ENCODE measurements at places on chromosomes 3 and 15.

DNA sequence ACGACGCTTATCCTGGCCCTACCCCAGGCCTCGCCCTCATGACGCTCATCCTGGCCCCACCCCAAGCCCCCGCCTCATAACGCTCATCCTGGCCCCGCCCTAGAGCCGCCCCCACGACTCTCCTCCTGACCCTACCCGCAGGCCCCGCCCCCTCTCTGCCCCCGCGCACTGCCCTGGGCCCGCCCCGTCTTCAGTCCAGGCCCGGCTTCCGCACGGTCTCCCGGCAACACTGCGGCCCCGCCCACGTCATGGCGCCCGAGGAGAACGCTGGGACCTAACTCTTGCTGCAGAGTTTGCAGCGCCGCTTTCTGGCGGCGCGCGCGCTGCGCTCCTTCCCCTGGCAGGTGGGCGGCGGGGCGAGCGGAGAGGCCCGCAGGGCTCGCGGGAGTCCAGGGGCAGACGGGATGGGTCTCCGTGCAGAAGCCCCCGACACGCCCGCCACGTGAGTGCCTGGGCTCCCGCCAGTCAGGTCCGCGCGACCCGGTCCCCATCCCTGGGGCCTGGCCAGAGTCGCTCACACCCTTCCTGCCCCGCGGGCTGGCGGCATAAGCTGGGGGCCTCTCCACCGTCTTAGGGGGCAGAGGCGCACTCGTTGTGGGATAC is 52.5 kb upstream of the ROPN1B start:
- peak; percentile 94 for DNase-seq

DNA sequence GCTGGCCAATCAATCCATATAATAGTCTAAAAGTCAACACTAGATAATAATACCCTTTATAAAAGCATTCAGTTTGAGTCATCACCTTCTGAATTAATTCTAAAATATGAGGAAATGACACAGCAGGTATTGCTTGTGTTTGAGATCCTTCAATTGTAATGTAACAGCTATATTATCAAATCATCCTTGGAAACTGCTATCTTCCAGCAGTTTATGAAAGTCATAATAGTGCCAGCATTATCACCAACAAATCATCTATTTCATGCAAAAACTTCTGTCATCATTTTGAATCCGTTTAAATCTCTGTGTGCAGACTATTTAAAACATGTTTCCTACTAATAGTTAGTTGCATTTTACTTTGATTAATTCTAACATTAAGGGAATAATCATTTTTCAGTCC is 468.7 kb downstream of the CADM2 start:
- DNase-seq = no peak

DNA sequence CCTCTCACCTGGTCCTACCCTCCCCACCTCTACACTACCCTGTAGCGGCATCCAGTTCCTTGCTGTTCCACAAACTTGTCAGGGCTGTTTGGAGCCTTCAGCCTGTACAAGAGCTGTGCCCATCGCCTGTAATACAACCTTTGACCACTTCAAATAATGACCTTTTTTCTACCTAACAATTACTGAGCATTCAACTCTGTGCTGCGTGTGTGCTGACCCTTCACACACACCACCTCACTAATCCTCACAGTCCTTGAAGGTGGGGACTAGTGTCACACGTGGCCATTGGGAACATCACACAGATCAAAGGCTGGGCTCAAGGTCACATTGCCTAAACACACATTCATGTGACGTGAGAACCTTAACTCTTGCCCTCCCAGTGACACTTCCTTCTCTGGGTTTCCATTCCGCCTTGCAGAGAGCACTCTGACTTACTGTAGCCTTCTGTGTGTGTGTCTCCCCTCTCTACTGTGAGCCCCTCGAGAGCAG is 3.1 kb downstream of the C3orf20 start:
- DNase-seq = no peak

DNA sequence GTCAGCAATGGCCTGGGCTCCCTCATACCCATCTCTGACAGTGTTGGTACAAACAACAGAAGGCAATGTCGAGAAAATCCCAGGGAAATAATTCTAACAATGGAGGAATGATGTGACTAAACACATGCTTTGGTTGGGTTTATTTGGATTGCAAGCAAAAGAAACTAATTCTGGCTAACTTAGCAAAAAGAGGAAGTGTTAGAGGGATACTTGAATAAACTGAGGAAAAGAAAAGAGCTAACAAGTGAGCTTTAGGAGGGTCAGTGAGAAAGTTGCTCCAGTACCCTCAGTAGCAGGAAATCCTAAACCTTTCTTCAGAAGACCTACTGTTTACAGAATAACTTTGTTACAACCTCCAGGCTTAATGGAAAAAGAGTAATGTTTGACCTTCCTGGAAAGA is 264.6 kb upstream of the WNT5A start:
- DNase-seq = no peak

DNA sequence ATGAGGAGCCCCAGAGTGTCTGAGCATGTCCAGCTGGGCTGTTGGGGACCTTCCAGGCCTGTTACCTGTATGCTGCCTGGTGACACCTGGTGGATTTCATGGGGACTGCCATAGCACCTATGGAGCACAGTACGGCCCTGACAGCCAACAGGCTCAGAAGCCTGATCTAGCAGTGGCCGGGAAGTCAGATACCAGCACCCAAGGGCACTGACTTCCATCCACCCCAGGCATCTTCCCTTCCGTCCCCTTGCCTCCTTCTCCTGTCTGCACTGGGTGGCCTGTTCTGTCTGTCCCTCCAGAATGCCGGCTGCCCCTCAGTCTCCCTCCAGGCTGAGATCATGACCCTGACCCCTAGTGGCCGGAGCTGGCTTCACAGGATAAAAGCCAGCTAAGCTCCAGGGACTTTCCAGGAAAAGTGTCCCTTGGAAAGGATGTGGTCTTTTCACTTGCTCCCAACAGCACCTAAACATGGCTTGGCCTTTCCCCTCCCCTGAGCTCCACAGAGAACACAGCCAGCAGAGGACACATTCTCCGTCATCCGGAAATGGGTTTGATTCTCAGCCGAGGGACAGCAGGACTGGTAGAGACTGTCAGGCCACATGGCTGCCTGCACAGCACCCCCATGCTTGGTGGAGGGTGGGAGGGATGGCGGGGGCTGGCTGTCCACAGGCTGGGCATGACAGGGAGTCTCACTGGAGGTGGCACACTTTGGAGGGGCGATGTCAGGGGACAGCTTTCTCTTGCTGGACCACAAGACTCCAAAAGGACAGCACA is 9.5 kb downstream of the RPS17 start:
- DNase-seq = peak; percentile 56

GRCh38 chr3:23496165-23496564 is 293.0 kb downstream of the UBE2E2 start:
- DNase-seq = no peak

DNA sequence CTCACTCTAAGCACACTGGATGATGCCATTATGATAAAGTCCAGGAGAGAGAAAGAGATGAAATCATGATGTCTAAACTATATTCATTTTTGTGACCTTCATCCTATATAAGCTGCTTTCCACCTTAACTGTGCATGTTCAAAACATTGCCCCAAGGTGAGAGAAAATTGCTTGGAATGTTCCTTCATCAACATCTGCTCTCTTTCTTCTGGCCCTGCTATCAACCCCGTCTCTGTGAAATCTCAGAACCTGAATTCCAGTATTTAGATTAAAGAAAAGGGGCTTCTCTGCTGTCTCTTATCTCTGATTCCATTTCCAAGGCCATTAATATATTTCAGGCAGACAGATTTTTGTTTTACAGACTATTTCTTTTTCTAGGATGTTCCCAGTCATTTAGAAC is 47.3 kb upstream of the PHLDB2 start:
- DNase-seq = no peak

DNA sequence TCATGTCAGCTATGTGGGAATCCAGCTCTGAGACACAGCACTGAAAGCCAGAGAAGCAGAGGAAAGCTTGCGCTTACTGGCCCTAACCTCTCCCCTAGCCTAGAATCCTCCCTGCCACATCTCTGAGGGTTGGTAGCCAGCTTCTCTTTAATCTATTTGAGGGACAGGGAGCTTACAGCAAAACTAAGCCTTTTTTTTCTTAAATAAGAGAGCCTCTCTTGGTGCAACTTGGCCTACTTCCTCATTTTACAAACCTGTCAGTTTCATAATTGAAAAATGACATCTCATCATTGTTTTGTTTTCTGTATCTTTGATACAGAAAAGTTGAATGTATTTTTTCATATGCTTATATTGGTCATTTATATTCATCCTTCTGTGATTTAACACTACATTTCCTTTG is 193.9 kb downstream of the ZNF621 start:
- DNase-seq = no peak

Data from stimulated activated CD4-positive, alpha-beta T cell treated with anti-CD3 and anti-CD28 coated beads, Interleukin-1b, Interleukin-23, amount 100 ng/mL, for 4 hours (primary cell).